ENCODE measurements at places on chromosomes 5 and 9.

GRCh38 chr9:129712634-129713401, 40.0 kb downstream of the PTGES start:
- DNase-seq: no peak

GRCh38 chr5:144427866-144428265, 257.2 kb downstream of the KCTD16 start:
- DNase-seq: no peak

DNA sequence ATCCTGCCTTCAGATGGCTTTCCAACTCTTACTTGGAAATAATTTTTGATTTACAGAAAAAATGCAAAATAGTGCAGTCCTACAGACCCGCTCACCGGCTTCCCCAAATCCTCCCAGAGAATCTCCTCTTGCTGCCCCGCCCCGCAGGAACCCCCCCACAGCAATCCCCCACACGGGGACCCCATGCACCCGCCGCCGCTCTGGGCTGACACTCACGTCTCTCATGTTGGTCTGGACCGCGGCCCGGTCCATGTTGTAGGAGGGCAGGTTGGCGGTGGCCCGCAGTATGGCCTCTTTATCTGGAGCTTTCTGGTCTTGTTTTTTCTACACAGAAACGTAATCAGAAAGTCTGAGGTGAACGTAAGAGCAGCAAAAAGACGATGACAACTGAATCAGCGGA, 13.6 kb downstream of the UBAC1 start:
- DNase-seq: no peak

DNA sequence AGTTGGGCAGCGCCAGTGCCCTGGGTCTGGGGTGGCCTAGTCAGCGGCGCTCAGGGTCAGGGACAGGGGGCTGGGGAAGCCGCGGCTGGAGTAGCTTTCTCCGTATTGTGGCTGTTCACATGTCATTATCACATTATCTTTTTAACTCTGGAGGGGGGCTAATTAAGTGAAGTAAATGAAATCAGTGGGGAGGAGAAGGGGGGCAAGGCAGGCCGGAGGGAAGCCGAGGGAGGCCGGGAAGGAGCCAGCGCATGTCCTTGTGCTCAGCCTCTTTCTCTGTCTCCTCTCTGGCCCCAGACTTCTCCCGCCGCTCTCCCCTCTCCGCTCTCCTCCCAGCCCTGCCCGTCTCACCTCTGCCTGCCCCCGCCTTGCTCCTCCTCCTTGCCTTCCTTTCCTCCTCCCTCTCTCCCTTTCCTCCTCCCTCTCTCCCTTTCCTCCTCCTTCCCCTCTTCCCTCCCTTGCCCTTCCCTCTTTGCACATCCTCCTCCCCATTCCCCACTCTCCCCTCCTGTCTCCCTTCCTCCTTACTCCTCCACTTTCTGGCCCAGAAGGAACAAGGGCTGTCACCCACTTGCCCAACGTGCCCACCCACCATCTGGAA, 38.7 kb downstream of the ASS1 start:
- no peak for DNase-seq

GRCh38 chr9:120933310-120934055, 6.9 kb upstream of the TRAF1 start:
- DNase-seq: no peak

- DNase-seq: no peak
Measured at GRCh38 chr9:133125941-133126696, 5.1 kb upstream of the RALGDS start.

DNA sequence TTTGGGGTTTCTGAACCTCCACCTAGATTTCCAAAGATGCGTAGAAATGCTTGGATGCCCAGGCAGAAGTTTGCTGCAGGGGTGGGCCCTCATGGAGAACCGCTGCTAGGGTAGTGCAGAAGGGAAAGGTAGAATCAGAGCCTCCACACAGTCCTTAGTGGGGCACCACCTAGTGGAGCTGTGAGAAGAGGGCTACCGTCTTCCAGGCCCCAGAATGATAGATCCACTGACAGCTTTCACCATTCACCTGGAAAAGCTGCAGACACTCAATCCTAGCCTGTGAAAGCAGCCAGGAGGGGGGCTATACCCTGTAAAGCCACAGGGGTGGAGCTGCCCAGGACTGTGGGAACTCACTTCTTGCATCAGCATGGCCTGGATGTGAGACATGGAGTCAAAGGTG, 13.3 kb upstream of the HSDL2 start:
- no peak for DNase-seq

DNA sequence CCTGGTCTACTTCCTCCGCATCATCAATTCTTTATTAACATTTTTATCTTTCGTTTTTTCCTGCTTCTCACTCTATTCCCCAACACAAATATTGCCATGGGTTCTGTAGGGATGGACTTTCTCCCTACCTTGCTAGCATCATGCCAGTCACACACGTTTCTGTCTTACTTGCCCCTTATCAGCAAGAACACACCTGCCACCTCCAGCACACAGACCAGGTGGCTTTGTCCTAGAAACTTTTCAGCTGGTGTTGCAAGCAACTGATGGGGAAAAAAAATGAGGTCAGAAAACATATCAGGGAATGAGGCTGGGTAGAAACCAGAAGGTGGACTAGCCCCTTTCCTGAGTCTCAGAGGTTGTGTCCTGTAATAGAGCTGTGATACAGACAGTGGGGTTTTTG, 5.8 kb downstream of the SH3RF2 start:
- DNase-seq: no peak

DNA sequence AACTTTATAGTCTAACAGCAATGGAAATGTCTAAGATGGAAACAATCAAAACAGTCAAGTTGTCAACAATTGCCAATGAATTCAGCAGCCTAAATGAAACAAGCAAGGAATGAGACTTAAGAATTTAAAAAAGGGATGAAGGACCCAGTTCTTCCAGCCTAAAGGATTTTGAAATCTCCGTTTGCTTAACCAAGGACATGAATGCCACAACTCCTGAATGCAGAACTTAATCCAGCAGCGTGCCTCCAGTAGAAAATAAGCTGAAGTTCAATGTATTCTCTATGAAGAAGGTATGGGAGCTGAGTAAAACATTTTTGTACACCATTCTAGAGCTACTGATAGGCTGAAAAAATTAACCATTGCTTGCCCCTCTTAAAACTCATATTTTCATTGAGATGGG, 411.3 kb downstream of the ARHGEF28 start:
- DNase-seq: no peak

DNA sequence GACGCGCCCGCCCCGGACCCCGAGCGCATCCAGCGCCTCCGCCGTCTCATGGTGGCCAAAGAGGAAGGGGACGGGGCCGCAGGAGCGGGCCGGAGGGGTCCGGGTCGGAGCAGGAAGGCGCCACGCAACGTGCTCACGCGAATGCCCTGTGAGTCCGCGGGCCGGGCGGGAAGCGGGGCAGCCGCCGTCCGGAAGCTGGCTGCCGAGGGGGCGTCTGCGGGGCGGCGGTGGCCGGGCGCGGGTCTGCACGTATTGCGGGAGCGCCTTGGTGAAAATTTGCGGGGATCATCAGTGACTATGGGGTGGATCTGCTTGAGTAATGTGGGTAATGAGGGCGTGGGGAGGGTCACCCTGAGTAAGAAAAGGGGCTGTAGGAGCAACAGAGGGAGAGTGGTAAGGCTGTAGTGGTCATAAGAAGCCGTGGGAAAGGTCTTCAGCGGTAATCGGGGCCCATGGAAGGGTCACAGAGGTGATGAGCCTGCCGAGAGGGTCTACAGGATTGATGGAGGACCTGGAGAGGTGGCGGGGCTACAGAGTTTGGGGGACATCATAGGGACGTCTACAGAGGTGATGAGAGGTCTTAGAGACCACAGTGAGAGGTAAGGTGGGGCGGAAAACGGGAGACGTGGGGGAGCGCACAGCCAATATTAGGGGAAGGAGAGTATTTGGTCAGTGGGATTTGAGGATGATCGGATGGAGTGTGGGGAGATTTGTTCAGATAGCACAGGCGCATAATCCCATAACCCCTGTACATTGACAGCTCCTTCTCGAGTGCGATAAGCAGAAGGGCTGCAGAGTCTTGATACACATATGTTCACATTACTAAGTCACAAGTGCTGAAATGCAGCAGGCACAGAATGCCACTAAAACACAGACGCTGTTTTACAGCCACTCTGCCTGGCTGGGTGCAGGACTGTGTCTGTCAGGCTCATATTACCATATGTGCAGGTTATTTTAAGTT, 819 bp downstream of the LSM11 start:
- DNase-seq: no peak
